ENCODE measurements at places on chromosomes 12 and 14.

DNA sequence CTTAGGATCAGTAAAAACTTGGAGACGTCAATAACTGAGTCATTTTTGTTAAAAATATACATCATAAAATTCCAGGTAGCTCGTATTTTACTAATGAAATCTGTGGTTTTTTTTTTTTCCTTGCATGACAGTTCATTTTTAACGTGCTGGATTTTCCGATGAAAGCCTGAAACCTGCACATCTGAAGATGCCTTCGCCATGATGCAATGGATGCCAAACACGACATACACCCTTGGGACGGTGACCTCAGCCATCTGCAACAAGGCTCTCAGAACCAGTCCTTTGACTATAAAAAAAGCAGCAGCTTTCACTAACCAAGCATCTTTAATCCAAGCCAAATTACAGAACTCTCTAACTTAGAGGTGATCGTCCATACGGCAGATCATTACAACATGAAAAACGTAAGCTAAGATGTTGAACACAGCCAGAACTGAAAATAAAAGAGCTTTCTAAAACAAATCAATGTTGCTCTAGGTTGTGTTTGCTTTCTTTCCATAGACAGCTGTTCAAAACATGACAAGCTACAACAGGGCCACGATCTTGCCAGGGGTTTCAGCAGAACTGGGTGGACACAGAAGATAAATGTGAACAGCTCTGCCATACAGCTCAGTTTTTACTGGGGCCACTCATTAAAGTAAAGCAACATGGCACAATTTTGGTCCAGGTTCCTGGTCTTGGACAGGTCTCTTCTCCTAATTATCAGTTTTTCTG is 7.8 kb downstream of the NIN start:
- DNase-seq: no peak

DNA sequence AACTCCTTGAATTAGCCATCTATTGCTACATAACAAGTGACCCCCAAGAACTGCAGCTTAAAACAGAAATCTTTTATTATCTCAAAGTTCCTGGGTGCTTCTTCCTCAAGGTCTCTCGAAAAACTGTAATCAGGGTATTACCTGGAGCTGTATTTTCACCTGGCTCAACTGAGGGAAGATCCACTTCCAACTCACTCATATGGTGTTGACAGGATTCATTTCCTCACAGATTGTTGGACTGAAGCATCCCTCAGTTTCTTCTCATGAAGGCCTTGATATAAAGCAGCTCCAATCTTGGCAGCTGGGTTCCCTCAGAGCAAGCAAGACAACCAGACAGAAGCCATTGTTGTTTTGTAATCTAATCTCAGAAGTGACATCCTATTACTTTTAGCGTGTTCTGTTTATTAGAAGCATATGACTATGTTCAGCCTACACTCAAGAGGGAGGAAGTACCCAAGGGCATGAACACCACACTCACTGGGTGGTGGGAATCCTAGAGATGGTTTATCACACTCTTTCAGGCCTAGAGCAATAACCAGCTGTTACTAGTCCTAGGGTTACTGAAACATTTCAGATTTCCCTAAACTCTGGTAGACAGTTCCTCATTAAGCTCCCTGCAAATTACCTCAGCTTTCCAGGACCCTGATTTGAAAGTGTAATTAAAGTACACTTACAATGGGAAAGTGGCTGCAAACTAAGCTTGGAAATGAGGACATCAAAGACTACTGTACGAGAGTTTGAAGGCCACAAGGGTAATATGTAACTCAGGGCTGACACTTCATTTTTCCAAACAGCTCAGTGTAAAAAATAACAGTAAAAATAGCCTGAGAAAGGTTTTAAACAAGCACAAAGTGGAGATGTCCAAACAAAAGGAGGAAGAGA is 222.2 kb downstream of the SEC23A start:
- DNase-seq: no peak

DNA sequence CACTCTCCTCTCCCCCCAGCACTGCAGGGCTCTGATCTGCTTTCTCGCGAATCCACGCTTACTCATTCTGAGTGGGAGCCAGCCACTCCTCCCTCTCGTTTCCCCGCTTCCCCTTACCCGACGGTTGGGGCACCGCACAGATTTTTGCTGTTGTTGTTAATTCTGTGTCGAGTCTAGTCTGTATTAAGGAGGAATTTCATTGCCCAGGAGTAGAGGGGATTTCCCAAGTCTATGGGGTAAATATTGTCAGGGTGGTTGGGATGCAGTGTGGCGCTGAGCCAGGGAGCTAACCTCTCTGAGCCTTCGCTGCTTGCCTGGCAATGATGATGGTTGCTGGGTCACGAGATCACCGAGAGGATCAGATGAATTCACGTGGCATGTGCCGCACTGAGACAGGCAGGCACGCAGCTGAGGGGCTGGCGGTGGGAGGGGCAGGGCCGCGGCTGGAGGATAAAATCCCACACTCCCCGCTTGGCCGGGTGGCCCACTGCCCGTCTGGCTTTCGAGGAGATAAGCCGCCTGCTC is 18.5 kb downstream of the NCOR2 start:
- DNase-seq: no peak

DNA sequence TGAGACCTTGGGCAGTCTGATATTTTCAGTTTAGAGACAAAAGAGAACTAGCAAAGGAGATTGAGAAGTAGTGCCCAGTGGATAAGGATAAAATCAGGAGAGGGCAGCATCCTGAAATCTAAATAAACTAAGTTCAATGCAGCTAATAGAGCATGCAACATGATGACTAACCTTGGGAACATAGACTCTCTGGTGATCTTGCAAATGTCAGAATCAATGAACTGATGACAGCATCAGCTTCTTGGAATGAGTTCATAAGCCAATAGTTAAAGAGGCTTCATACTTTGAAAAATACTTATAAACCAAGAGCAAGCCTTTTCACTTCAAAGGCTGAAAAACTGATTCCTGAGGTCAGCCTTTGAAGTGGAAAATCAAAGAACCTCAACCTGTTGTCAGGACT is 8.2 kb downstream of the TAS2R19 start:
- no peak for DNase-seq
